ENCODE measurements at places on chromosomes 5 and 9. TPM values are rescaled to one million over a fixed set of nuclear protein-coding genes. Genes with fewer than 3 reads are reported as not detected.

DNA sequence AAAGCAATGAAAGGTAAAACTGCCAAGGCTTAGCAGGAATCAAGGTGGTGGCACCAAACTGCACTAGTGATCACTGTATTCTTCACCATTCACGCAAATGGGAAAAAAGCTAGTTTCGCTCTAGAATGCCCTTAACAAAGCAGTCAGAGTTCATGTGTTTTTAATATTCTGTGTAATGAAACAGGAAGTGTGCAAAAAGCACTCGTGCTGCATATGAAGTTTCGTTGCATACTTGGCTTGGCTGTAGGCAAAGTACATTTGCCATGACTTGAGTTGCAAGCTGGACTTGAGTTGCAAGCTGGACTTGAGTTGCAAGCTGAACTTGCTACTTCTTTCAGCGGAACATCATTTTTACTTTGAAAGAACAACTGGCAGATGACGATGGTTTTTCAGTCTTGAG lies 55.4 kb downstream of the FOXI1 start:
- H3K4me3 ChIP-seq, result no peak overlapping the region
- no peaks in the 10 kb centered on the region for H3K36me3 ChIP-seq
- DNase-seq, result no peak

GRCh38 chr5:74641735-74642542 lies 1.4 kb upstream of the ENC1 start:
- H3K27ac ChIP-seq, result peak overlapping the region; percentile 92
- DNase-seq, result peak; percentile 43
- H3K27me3 ChIP-seq, result no peaks in the 10 kb centered on the region
- no peaks in the 10 kb centered on the region for H3K36me3 ChIP-seq
- peak overlapping the region; percentile 82 for H3K4me3 ChIP-seq

- H3K4me1 ChIP-seq, result no peaks in the 10 kb centered on the region
- H3K4me3 ChIP-seq, result no peak overlapping the region
- no peaks in the 10 kb centered on the region for H3K36me3 ChIP-seq
These were observed 129.1 kb upstream of the PIK3R1 start for GRCh38 chr5:68086439-68086838.

DNA sequence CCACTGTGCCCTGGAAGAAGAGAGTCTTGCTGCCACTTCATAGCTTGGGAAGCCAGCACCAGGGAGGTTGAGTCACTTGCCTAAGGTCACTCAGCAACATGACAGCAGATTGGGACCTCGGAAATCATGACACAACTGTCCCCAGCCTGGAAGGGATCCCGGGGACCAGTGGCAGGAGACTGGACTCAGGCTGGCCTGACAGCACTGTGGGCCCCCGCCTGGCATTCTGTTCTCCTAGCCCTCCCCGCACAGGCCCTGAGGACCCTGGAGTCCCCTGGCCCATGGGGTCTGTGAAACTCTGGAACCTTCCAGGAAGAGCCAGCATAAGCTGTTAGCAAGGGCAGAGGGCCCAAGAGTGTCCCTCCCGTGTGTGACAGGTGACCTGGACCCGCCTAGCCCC lies 64.9 kb downstream of the COL5A1 start:
- H3K4me3 ChIP-seq, result no peak overlapping the region
- H3K36me3 ChIP-seq, result no peaks in the 10 kb centered on the region
- H3K4me1 ChIP-seq, result no peaks in the 10 kb centered on the region

GRCh38 chr5:18366234-18366633 lies 732.0 kb downstream of the TAF11L14 start:
- H3K4me3 ChIP-seq, result no peak overlapping the region
- H3K27ac ChIP-seq, result no peak overlapping the region
- DNase-seq, result no peak
- no peaks in the 10 kb centered on the region for H3K36me3 ChIP-seq

DNA sequence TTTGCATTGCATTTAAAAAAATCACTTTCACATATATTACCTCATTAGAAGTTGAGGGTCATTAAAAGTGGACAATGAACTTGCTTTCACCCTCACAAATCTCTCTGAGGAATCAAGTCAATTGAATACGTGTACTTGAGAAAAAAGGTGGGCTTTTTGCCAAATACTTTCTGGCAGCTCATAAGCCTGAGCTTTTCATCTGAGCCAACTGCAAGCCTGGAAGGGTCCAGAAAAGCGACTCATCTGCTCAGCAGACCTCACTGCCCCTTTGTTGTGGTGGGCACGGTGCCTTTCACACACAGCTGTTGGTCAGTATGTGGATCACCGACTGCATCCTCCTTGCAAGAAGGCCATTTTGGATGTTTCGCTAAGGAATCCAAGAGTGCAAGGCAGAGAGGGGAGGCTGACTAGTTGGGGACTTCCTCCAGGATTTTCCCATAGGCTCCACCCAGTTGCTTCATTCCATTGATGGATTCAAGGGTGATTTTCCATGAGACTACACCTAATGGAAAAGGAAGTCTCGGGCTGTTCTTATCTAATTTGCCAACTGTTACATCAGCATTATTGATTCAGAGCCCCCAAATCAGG lies 564.7 kb downstream of the PDE4D start:
- H3K27ac ChIP-seq, result no peak overlapping the region
- DNase-seq, result no peak
- peaks cover 11% of the 10 kb centered on the region for H3K27me3 ChIP-seq
- no peak overlapping the region for H3K4me3 ChIP-seq

- no peaks in the 10 kb centered on the region for H3K4me1 ChIP-seq
- H3K4me3 ChIP-seq, result no peak overlapping the region
- no peak overlapping the region for H3K27ac ChIP-seq
These were observed 11.9 kb downstream of the FGFR4 start for GRCh38 chr5:177098470-177099141.

DNA sequence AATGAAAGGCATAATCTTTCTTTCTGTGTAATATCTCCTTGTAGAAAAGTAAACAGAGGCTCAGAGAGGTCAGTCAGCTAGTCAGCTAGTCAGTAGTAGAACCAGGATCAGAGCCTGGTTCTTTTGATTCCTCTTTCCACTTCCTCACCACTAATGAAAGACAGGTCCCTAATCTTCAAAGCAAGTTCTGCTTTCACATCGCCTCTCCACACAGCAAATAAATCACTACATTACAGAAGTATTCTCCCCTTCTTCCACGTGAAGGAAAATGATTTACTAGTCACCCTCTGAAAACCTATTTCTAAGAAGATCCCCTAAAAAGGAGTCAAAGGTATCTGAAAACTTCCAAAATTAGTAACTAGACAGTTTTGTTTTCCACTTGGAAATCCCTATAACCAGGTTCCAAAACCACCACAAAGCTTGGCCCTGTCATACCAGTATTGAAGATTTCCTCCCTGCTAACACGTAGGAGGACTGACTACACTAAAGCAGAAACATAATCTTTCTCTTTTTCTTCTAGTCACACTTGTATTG lies 140.5 kb upstream of the TARS1 start:
- H3K27ac ChIP-seq, result no peak overlapping the region
- H3K4me3 ChIP-seq, result no peak overlapping the region
- no peaks in the 10 kb centered on the region for H3K27me3 ChIP-seq
- DNase-seq, result no peak
- H3K36me3 ChIP-seq, result no peaks in the 10 kb centered on the region

GRCh38 chr5:81606150-81606549 lies 144.7 kb downstream of the SSBP2 start:
- no peak overlapping the region for H3K4me3 ChIP-seq
- H3K4me1 ChIP-seq, result 0 out of 2 replicates have a peak, but pooled peaks cover 4% of the 10 kb centered on the region
- no peaks in the 10 kb centered on the region for H3K36me3 ChIP-seq
- H3K27me3 ChIP-seq, result no peaks in the 10 kb centered on the region
- no peak overlapping the region for H3K27ac ChIP-seq
- DNase-seq, result no peak

DNA sequence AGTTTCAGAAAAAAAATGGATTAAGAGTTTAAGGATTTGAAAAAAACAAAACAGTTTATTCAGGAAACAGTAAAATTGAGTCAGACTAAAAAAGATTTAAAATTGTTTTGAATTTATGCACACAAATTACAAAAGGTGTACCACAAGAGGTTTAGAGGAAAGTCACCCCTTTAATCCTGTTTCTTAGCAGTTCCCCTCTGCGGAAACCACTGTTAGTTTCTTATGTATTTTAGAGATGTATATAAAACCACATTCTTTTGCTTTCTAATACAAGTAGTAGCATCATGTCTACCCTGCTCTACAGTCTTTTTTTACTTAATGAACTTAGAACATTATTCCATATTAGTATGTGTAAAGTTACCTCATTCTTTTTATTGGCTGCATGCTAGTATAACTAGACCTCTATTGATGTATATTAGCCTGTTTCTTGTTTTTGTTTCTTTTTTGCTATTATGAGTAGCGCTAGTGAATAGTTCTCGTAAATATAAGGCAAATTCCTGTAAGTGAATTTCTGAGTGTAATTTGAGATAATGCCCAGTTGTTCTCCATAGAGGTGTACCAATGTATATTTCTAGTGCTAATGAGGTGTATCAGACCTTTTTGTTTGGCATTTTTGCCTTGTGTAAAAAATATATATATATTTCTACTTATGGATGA lies 20.0 kb downstream of the GPBP1 start:
- peaks cover 3% of the 10 kb centered on the region for H3K36me3 ChIP-seq
- H3K4me1 ChIP-seq, result no peaks in the 10 kb centered on the region
- H3K4me3 ChIP-seq, result no peak overlapping the region
- DNase-seq, result no peak

- H3K4me1 ChIP-seq, result no peaks in the 10 kb centered on the region
- no peak overlapping the region for H3K27ac ChIP-seq
- no peak overlapping the region for H3K4me3 ChIP-seq
- no peaks in the 10 kb centered on the region for H3K27me3 ChIP-seq
- no peak for DNase-seq
These were observed 30.1 kb downstream of the NIPSNAP3B start for GRCh38 chr9:104794070-104794469.

DNA sequence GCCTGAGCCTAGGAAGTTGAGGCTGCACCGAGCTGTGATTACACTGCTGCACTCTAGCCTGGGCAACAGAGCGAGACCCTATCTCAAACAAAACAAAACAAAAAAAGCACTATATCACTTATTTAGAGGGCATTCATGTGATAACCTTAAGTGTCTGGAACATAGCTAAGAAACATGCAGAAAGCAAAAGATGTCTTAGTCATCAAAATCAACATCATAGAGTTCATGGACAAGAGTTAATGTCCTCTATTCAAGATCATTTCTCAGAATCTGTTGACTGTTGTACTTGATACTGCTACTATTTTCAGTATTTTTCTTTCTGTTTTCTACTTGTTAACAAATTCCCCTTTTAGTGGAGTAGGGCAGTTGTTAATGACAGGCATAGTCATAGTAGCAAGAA lies 25.4 kb downstream of the FSD1L start:
- no peaks in the 10 kb centered on the region for H3K4me1 ChIP-seq
- no peak for DNase-seq

- H3K4me1 ChIP-seq, result no peaks in the 10 kb centered on the region
- no peak overlapping the region for H3K4me3 ChIP-seq
- H3K27me3 ChIP-seq, result no peaks in the 10 kb centered on the region
- H3K27ac ChIP-seq, result no peak overlapping the region
- DNase-seq, result no peak
These were observed 533.3 kb downstream of the LRRC70 start for GRCh38 chr5:63111891-63112290.

GRCh38 chr5:81212211-81212751 lies 20.8 kb upstream of the CKMT2 start:
- DNase-seq, result no peak
- H3K4me3 ChIP-seq, result no peak overlapping the region
- no peaks in the 10 kb centered on the region for H3K27me3 ChIP-seq
- no peak overlapping the region for H3K27ac ChIP-seq
- no peaks in the 10 kb centered on the region for H3K4me1 ChIP-seq

DNA sequence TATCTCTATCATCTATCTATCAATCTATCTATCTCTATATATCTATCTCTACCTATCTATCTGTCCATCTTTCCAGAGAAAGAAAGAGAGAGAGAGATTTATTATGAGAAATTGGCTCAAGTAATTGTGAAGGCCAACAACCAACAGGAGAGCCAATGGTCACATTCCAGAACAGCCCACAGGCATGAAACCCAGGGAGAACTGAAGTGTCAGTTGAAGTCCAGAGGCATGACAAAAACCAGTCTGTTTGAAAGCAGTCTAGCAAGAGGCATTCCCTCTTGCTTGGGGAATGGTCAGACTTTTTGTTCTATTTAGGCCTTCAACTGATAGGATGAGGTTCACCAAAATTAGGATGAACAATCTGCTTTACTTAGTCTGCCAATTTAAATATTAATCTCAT lies 87.6 kb upstream of the PLCXD3 start:
- H3K4me3 ChIP-seq, result no peak overlapping the region
- DNase-seq, result no peak
- H3K27me3 ChIP-seq, result no peaks in the 10 kb centered on the region
- H3K27ac ChIP-seq, result no peak overlapping the region

GRCh38 chr5:143064676-143065075 lies 294.5 kb downstream of the ARHGAP26 start:
- H3K27me3 ChIP-seq, result no peaks in the 10 kb centered on the region
- DNase-seq, result no peak
- no peaks in the 10 kb centered on the region for H3K4me1 ChIP-seq
- H3K4me3 ChIP-seq, result no peak overlapping the region
- no peak overlapping the region for H3K27ac ChIP-seq

- DNase-seq, result no peak
- peak overlapping the region; percentile 85 for H3K27ac ChIP-seq
- H3K36me3 ChIP-seq, result peaks cover 16% of the 10 kb centered on the region
- peaks cover 6% of the 10 kb centered on the region for H3K4me1 ChIP-seq
These were observed 13.6 kb downstream of the ITGA1 start for GRCh38 chr5:52801329-52801728.

- no peaks in the 10 kb centered on the region for H3K27me3 ChIP-seq
- no peak for DNase-seq
- no peak overlapping the region for H3K4me3 ChIP-seq
- H3K27ac ChIP-seq, result no peak overlapping the region
- H3K4me1 ChIP-seq, result peaks cover 6% of the 10 kb centered on the region
- no peaks in the 10 kb centered on the region for H3K36me3 ChIP-seq
These were observed 10.9 kb upstream of the RNF145 start for GRCh38 chr5:159220206-159220605.

DNA sequence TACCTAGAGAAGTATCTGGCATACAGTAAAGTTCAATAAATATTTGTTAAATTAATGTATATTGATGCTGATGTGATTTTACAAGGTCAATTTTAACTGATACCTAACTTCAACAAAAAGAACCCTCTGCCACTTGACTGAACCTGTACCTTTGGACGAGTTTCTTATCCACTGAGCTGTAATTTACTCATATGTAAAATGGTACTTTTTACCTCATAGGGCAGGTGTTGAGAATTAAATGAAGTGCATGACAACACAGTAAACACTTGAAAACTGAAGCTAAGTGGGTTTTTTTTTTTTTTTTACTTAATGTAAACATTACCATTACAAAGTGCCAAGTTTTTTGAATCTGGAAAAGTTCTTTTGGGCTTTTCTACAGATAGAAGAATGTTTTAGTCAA lies 15.4 kb downstream of the NIPSNAP3B start:
- H3K27ac ChIP-seq, result no peak overlapping the region
- H3K4me1 ChIP-seq, result no peaks in the 10 kb centered on the region
- no peaks in the 10 kb centered on the region for H3K36me3 ChIP-seq

GRCh38 chr9:91420501-91421127 lies 3.0 kb downstream of the NFIL3 start:
- no peaks in the 10 kb centered on the region for H3K27me3 ChIP-seq
- H3K4me1 ChIP-seq, result peaks cover 41% of the 10 kb centered on the region
- peak overlapping the region; percentile 55 for H3K27ac ChIP-seq
- DNase-seq, result no peak
- H3K4me3 ChIP-seq, result no peak overlapping the region

The PFDN1 gene
- total RNA-seq, result 48.9 TPM

The SIT1 gene
- total RNA-seq, result not detected

The SAPCD2 gene
- total RNA-seq, result 71.7 TPM

The CXCL14 gene
- not detected for total RNA-seq

The RAB24 gene
- total RNA-seq, result 13.5 TPM

The RABL6 gene
- total RNA-seq, result 98.6 TPM

The LARP1 gene
- total RNA-seq, result 201 TPM

The ACSL6 gene
- 2.3 TPM for total RNA-seq

The TRIO gene
- 68.4 TPM for total RNA-seq

Data from HCT116 (cell line).